ENCODE measurements at places on chromosomes 7 and 10.

DNA sequence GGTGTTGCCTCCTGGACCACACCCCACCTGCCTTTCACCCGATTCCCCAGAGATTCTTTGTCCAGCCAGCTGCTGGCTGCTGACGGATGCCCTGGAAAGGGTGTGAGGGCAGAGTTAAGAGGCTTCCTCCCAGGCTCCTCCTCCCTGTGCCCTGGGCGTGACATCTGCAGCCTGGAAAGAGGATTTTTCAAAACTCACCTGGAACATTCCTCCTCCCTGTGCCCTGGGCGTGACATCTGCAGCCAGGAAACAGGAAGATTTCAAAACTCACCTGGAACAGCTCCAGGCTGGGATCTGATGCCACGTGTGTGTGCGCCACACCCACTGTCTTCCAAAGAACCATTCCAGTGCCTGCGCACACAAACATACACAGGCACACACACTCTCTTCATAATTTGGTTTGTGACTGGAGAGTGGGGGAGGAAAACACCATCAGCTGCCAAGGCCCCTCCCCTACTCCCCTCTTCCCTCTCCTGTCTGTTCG lies 5.2 kb downstream of the MARVELD1 start:
- no peak for DNase-seq

GRCh38 chr10:35127289-35127891 lies 744 bp downstream of the CREM start:
- peak; percentile 63 for DNase-seq

GRCh38 chr7:135600226-135600625 lies 42.5 kb downstream of the NUP205 start:
- no peak for DNase-seq

- DNase-seq, result no peak
Measured at GRCh38 chr10:127937069-127937468, 30.2 kb downstream of the PTPRE start.

DNA sequence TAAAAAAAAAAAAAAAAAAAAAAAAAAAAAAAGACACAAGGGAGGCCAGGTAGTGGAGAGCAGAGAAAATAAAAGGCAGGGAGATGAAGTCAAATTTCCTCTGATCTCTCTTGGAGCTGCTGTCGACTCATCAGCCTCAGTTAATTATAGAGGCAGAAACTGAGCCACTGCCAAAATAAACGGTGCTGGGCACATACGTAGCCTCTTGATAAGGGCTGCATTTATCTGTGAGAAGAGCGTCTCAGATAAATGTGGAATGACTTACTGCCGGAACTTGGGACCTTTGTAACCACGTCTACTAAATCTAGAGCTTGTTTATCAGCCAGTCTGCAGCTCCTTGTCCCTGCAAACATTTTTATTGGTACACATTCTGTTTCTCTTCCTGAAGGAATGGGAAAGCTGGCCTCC lies 162.3 kb downstream of the BAMBI start:
- DNase-seq, result no peak

- no peak for DNase-seq
Measured at GRCh38 chr10:89438525-89438924, 24.2 kb downstream of the IFIT5 start.

DNA sequence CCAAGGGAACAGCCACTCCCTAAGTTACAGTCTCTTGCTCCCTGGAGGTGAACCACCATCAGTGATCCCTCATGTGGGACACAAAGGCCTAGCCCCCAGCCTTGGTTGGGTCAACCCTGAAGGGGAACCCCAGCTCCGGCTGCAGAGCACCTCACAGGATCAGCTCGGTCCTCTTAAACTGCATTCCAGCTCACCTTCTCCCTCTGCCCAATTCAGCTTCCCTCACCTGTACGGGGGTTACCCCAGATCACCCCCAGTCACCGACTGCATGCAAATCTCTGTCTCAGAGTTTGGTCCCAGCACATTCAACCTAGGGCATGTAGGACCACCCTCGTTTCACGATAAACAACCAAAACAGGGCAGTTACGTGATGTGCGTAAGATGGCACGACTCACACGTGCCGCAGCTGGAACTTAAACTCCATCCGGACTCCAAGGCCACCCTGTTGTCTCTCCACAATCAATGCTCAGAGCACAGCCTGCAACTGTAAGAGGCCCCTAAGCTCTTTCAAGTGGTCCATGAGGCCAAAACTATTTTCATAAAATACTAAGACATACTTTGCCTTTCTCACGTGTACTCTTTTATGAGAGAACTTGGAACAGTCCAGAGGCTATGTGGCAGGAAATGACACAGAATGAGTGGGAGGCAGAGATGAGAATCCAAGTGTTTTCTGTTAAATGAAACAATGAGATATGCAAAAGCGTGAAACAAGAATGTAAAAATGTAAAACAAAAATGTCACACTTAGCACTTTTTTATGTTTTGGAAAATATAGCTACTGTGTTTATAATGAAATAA lies 285.2 kb downstream of the PTPRN2 start:
- no peak for DNase-seq

- DNase-seq, result peak; percentile 90
Measured at GRCh38 chr10:132387764-132388210, 9.2 kb upstream of the PWWP2B start.

- DNase-seq, result no peak
Measured at GRCh38 chr10:122515588-122516231, 44.8 kb upstream of the DMBT1 start.

GRCh38 chr10:11875494-11876281 lies 52.5 kb downstream of the PROSER2 start:
- DNase-seq, result no peak

DNA sequence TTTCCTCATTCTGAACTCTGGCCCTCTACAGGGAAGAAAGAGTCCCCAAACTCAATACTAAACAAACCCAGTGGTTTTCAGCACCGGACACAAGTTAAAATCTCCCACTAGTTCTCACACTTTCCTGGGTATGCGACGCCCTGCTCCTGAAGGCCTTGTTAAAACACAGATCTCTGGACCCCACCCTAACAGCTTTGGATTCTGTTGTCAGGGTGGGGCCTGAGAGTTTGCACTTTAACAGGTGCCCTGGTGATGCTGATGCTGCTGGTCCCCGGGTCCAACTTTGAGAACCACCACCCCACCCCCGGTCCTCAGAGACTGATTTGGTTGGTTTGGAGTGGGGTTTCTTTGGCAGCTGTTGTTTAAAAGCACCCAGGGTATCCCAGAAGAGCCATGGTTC lies 61.6 kb downstream of the CHST3 start:
- DNase-seq, result no peak

- no peak for DNase-seq
Measured at GRCh38 chr7:132190683-132191082, 385.6 kb downstream of the PLXNA4 start.

- no peak for DNase-seq
Measured at GRCh38 chr7:101604331-101604933, 24.7 kb downstream of the MYL10 start.

DNA sequence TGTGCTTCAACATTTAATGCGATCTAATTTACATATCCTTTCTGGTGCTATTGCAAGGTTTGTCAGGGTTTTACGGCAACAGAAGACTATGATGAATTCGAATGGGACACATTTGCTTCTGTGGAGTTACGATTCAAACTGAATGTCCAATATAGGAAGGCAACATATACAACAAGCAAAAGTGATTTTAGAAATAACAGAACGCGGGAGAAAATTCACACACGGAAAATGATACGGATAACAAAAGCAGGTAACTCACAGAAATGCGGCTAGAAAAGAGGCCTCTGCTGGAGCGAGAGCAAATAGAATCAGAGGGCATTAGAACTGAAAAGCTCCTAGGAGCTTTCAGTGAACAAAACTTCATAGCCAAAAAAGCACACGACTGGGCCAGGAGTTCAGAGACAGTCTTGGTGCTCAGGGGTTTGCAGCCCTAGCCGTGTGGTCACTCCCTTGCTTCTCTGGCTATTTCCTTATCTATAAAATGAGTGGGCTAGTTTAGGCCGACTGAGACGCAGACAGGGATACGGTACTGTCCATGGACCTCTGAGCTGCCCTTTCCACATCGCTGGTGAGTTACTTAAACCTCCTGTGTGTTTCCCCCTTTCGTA lies 557 bp upstream of the TAX1BP1 start:
- no peak for DNase-seq

DNA sequence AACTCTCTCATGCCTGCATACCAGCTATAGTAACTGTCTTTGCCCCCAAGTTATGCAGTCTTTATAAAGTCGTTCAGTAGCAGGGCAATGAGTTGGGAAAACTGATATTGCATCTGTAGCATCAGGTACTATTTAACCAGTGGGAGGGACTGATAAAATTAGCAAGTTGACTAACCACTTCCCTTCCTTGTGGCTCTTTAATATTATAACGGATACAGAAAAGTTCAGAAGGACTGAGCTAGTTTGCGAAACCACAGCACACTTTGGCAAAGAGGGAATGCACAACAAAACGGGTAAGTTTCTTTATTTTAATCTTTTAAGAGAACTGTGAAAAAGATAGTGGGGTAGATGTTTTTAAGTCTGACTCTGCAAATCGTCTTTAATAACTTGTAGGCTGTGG lies 205.3 kb upstream of the HDAC9 start:
- DNase-seq, result no peak

- DNase-seq, result no peak
Measured at GRCh38 chr7:47796347-47796746, 151.9 kb downstream of the PKD1L1 start.

- no peak for DNase-seq
Measured at GRCh38 chr7:100208911-100209408, 10.8 kb upstream of the PVRIG start.

GRCh38 chr7:108570146-108570755 lies 577 bp downstream of the DNAJB9 start:
- DNase-seq, result peak; percentile 68

- DNase-seq, result no peak
Measured at GRCh38 chr10:76681153-76681552, 956.5 kb downstream of the KCNMA1 start.

GRCh38 chr7:107560898-107561516 lies 2.7 kb downstream of the COG5 start:
- no peak for DNase-seq

DNA sequence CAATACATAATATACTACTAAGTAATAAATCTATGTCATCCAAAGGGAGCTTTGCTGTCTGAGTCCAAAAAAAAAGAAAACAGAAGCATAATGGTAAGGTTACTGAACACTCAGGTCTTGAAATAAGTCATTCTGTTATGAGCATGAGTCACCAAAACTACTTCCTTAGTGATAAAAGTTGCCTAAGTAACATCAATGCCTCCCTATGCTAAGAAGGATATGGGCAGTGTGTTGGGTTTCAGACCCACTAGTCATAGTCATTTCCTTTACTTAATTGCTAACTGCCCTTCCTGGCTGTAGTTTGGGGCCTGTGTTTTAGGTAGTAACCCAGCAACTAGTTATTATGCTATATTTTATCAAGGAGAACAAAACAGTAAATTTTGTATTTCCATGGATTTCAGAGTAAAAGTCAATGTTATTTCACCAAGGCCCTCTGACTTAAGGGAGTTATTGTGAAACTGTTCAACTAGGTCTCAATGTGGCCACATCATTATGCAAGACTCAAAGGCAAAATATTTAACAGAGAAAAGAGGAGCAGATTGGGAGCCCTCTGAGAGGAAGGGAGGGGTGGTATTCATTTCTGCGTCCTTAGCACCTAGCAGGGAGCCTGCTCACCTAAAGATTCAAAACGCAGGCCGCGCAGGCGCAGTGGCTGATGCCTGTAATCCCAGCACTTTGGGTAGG lies 11.7 kb upstream of the VIM start:
- DNase-seq, result no peak

- peak; percentile 60 for DNase-seq
Measured at GRCh38 chr7:106166651-106167342, 54.7 kb upstream of the SYPL1 start.

- no peak for DNase-seq
Measured at GRCh38 chr10:98391065-98391464, 23.9 kb downstream of the PYROXD2 start.

GRCh38 chr10:110207805-110208613 lies 604 bp downstream of the MXI1 start:
- peak; percentile 33 for DNase-seq

- DNase-seq, result no peak
Measured at GRCh38 chr10:97332591-97333350, 1.8 kb downstream of the FRAT2 start.

DNA sequence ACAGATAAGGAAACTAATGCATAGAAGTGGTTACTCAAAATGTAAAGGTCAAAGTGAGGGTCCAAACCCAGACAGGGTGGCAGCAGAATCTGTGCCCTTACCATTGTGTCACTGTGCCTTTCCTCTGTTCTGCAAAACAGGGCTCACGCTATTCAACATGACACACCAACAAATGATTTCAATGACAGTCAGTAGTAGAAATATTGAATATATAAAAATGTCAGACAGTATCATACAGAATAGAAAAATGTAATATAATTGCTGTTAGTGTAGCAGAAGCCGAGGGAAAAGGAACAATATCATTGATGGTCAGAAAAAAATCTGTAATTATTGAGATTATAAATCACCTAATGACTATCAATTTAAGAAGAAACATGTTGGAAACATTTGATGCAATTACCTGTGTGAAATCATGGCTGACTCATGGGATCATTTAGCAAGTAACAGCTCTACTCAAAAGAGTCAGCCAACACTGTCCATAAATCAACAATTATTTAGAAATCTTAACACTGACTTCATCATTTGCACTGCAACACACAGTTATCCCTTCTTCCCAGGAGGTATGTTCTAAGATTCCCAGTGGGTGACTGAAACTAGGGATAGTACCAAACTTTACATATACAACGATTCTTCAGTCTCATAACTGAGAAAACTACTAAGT lies 198.7 kb downstream of the DGKI start:
- DNase-seq, result no peak

- no peak for DNase-seq
Measured at GRCh38 chr7:138625849-138626230, 75.3 kb downstream of the SVOPL start.

- no peak for DNase-seq
Measured at GRCh38 chr7:74043523-74043951, 15.6 kb downstream of the ELN start.

DNA sequence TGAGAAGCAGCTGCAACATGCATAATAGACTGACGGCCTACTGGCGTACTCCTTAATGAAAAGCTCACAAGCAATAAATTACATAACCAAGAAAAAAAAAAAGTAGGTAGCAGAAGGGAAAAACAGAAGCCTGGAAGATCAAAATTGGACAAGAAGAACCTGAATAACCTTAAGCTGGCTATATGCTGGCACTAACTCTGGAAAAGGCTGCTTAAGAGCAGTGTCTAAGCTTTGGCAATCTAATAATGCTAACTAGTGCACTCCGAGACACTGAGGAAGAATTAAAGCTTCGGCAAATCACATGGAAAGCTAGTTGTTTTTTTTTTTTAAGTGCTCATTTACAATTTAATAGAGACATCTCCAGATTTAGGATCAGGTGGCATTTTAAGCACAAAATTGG lies 441.9 kb downstream of the PARD3 start:
- DNase-seq, result no peak

DNA sequence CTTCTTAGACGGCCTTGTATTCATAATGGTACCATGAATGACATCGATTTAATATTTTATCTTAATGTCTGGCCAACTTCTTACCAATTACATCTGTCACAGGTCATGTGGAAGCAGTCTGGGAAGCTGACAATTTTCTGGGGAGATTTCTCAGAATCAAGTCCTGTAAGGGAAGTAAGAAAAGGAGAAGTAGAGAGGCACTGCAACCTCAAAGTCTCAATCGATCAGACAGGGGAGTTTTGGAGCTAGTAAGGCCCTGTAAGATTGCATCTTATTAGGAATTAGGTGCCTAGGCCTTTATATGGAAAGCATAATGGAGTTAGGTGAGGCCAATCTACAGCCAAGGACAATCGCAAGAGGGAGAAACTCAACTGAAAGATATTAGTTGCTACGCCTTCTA lies 694.6 kb upstream of the SORCS1 start:
- no peak for DNase-seq

- no peak for DNase-seq
Measured at GRCh38 chr10:27541796-27542729, 38.0 kb downstream of the RAB18 start.

GRCh38 chr10:103605359-103606096 lies 112.0 kb downstream of the NEURL1 start:
- DNase-seq, result peak; percentile 36

Data from D341Med (cell line).